ENCODE measurements at places on chromosomes 4 and X.

GRCh38 chrX:46561824-46562657, 11.5 kb upstream of the CHST7 start:
- peak; percentile 50 for DNase-seq

GRCh38 chr4:57501720-57502119, 391.5 kb upstream of the IGFBP7 start:
- no peak for DNase-seq

DNA sequence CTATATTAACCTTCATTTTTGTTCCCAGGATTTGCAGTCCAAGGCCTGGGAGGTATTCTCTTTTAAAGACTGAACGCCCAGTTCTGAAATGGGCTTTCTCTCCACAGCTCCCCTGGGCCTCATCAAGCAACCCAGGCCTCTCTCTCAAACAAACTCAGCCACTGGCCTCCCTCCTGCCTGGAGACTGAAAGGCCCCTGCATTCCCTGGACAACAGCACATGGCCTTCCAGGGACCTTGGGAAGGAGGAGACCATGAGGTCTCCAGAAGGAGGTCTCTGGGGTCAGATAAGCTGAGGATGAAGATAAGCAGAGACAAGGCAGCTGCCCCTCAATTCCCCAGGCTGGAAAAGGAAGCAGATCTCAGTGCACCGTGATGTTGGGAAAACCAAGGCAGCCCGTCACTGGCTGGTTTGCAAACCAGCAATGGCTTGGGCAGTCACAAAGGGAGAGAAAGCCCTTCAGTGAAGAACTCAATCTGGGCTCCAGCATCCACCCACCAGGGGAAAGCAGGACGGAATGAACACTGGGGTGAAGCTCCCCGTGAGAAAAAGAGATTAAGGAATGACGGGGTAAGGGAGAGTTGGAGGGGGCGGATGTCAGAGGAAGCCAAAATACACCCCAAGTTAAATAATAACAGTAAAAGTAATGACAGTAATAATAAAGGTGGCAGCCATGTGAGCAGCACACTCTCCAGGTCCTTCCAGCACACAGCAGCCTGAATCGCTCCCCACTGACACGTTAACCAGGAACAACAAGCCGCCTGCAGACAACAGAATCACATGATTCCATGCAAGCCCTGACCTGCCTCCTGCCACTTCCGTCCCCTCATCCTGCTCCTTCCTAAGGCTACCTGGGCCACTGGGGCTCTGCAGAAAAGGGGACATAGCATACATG, 22.3 kb downstream of the AMOT start:
- DNase-seq: no peak

DNA sequence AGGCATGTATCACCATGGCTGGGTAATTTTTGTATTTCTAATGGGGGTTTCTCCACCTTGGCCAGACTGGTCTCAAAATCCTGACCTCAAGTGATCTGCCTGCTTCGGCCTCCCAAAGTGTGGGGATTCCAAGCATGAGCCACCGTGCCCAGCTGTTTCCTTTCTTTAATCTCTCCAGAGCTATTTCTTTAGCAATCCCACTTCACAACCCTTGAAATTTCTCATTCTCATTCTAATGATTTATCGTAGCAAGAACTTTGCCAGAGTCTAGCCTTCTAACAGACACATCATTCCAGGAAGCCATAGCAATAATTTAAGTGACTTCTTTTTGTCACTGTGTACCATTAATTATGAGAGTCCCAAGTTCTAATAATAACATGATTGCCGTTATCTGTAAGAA, 68.6 kb downstream of the RXFP1 start:
- no peak for DNase-seq

DNA sequence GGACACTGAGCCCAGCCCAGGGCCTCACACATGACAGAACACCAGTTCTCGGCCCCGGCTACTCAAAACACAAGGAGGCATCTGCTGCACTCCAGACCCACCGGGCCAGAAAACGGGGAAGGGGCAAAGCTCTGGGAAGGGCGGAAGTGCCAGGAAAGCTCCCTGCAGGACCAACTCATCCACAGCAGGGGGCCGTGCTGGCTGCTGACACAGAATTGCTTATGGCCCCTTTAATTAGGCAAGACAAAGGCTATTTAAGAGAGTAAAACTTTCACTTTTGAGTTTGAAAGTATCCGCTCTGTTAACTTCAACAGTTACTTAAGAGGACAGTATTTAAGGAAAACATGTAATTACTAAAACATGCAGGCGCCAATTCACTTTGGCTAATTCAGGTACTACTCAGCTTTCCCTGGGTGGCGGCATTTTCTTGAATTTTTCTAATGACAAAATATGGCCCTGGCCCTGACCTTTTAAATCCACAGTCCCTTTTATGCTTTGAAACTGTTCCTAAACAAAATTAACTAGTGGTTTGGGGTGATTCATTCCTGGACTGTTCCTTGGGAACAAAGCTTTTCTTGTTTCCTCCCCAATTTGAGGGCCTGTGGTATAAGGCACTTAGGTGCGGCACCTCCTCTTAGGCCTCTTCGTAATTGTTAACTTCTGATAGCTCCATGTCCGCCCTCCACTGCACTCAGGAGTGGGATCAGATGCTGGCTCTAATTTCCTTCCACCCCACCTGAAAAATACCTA, 40.4 kb downstream of the NSG1 start:
- no peak for DNase-seq

GRCh38 chrX:72180539-72180938, 1.0 kb upstream of the PIN4 start:
- DNase-seq: no peak

DNA sequence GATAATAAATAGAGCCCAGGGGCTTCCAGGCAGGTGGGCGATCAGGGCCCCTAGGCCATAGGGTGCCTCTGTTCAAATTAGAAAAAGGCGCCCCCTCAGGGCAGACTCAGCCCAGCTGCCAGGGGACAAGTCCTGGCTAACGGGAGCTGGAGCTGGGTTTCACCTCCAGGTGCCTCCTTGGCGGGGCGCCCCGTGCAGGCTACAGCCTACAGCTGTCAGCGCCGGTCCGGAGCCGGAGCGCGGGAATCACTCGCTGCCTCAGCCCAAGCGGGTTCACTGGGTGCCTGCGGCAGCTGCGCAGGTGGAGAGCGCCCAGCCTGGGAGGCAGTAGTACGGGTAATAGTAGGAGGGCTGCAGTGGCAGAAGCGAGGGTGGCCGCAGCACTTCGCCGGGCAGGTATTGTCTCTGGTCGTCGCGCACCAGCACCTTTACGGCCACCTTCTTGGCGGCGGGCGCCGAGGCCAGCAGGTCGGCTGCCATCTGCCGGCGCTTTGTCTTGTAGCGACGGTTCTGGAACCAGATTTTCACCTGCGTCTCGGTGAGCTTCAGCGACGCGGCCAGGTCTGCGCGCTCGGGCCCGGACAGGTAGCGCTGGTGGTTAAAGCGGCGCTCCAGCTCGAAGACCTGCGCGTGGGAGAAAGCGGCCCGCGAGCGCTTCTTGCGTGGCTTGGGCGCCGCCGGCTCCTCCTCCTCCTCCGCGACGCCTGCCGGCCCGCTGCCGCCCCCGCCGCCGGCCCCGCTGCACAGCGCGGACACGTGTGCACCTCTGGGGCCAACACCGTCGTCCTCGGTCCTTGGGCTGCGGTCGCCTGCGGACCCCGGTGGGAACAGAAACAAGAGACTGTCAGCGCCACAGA, 2.4 kb downstream of the NKX3-2 start:
- DNase-seq: no peak

- DNase-seq: no peak
These were observed 240.2 kb downstream of the RAPGEF2 start for GRCh38 chr4:159343116-159343515.

- no peak for DNase-seq
These were observed 19.0 kb upstream of the USO1 start for GRCh38 chr4:75705198-75705977.

DNA sequence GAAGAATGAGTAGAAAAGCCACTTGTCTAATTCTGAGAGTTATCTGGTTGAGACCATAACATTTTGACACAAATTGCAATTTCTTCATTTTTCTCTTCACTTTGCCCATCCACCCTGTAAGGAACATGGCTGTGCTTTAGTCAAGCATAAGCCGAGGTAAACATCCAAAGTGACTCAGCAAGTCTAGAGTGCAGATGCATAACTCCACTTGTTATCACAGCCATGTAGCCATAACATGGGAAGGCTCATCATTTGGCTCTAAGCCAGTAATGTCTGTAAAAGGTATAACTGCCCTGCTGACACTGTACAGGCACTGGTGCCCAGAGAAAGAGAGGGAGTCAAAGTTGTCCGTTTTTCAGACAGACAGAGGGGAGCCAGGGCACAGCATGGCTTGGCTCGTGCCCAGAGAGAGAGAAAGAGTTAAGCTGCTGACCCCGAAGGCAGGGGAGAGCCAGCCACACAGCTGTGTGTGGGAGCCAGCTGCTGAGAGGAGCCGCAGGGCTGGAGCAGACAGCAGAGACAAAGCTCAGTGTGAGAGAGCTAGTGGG, 76.9 kb upstream of the EXOC1L start:
- DNase-seq: no peak

DNA sequence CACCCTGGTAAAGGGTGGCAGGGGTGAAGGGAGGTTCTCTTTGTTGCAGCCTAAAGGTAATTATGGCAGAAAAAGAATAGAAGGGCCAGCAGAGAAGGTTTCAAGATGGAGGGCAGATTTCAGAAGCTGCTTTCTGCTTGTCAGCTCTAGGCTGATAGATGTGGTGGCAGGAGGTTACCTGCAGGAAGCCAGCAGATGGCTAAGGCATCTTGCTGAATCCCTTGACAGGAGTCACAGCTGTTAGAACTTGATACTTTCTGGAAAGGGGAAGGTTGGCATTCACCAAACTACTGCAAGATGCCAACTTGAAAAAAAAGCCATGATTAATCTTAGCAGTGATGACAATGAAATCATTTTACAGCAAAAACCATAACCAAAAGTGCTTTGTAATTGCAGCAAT, 69.5 kb upstream of the CBLL2 start:
- no peak for DNase-seq

DNA sequence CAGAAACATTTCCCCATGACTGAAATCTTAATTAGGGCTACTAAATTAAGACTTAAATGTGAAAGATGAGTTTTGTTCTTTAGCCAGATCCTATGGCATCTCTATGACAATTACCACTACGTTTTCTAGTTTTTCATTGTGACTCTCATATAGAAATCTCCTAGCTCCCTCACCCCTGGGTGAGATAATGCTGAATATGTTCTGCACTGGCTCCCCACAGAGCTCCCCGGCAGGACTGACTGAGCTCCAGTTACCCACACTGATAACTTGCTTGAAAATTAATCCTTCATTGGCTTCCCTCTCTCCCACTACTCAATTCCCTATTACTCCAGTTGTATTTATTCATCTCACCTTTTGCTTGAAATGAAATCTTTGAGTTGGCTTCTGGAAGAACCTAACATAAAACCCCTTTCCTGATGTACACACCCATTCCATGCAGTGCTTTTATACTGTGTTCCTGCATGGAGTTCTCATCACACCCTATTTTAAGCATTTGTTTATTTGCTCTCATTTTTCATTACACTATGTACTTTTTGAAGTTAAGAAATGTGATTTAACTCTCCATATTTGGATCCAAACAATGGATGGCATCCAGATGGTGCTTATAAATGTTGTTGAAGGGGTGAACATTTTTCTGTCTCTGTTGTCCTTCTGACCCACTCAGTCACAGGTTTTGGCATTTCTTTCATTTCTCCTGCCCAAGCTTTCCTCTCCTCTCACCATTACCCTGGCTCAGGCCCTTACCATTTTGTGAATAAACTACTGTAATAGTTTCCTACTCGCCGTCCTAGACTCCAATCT, 623.4 kb downstream of the SPRY1 start:
- no peak for DNase-seq

DNA sequence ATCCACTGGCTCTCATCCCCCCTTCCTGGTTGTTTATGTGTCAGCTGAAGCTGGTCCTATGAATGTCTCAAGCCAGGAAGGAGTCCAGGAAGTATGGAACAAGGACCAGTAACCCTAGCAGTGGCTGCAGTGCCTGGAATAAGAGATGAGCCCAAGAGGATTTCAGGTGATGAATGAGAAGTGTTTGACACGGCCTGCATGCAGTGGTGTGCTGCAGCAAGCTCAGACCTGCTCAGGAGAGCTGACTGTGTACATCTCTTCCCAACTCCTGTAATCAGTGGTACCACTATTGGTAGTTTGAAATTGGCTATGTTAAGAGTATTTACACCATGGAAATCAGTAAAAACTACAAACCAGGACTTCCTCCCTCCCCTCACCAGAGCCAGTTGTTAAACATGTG, 88.0 kb downstream of the IQCM start:
- no peak for DNase-seq

DNA sequence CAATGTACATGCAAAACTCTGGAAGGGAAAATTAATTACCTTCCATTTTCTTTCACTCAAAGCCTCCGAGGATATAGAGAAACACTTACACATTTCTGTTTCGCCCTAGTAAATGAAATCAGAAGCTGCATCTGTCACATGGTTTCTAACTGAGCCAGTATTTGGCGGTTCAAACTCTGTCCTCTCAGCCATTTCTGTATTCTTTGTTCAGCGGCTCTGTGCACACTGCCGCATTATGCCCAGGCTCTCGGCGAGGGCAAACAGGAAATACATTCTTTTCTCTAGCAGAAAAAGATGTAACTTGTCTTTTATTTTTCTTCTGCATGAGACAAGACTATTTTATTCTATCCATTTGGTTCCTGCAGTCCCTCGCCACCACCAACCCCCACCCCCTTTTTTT, 71.4 kb upstream of the GPM6B start:
- DNase-seq: no peak

DNA sequence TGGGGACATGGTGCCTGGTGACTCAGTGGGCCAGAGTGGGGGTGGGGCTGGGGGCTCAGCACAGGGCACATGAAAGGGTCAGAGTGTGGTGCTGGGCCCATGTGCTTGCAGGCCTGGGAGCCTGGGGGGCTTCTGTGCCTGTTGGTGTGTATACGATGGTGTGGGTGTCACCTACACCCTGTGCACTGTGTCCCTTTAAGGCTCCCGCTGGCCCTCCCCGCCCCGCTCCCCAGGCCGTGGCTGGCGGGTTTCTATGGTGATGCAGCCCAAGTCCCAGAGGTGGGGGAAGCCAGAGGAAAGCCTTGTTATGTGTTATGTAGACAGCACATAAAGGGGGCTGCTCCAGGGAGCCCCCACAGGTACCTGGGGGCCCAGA, 5.5 kb downstream of the L1CAM start:
- DNase-seq: no peak

DNA sequence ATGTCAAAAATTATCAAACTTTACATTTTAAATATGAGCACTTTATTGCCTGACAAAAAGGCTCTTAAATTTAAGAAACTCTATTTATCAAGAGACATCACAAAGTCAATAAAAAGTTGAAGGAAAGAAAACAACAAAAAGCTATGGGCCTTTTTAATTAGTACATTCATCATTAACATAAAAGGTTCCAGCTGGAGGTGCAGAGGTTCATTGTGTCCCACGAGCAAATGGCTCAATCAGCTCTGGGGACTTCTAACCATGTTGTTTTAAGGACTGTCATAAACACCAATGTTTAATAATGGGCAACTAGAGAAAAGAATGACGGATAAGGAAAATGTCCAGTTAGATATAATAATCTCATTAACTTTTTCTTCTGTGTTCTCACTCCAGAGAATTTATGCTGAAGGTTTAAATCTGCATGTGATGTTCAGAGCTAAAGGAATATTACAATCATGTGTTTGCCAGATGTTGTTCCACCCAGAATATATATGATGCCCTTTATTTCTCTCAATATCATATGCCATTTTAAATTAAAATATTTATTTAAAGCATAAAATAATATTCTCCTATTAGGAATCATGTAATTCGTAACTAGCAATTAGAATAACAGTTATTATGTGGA, 840.3 kb upstream of the ADGRL3 start:
- no peak for DNase-seq
